ENCODE measurements at places on chromosomes 1 and 21.

- DNase-seq, result no peak
Measured at GRCh38 chr1:4597020-4597419, 57.4 kb upstream of the AJAP1 start.

DNA sequence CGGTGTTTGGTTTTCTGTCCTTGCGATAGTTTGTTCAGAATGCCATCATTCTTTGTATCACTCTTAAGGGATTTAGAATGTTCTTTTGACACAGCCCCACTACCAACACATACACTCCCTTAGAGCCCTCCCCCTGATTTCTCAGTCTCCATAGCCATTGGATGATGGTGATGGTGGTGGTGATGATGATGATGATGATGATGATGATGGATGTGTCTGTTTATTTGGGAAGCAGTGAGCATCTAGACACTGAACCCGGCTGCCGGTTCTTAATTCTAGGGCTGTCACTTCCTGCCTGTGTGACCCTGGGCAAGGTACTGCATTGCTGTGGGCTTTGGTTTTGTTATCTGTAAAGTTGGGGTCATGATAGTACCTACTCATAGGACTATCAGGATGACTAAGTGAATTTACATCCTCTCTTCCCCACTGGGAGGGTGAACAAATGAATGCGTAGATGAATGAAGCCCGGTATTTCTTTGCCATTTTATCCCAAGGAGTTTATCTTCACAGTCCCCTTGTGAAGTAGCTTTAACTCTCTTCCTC, 100.7 kb downstream of the HUNK start:
- no peak for DNase-seq

GRCh38 chr1:12163210-12163609, 3.6 kb upstream of the TNFRSF1B start:
- no peak for DNase-seq

DNA sequence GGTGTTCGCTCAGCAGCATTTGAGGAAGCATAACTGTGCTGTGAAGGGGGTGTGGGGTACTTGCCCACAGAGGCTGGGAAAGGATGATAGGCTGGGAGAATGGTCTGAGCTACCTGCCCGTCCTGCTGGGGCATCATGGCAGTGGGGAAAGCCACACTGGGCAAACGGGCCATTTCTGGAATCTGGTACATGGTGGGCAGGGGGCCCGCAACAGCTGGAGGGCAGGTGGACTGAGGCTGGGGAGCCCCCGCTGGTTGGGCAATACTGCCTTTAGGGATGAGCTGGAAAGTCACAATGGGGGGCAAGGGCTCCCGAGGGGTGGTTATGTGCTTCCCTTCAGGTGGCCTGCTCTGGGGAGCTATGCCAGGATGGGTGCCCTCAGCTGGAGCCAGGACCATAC, 19.2 kb upstream of the ADAM30 start:
- no peak for DNase-seq

DNA sequence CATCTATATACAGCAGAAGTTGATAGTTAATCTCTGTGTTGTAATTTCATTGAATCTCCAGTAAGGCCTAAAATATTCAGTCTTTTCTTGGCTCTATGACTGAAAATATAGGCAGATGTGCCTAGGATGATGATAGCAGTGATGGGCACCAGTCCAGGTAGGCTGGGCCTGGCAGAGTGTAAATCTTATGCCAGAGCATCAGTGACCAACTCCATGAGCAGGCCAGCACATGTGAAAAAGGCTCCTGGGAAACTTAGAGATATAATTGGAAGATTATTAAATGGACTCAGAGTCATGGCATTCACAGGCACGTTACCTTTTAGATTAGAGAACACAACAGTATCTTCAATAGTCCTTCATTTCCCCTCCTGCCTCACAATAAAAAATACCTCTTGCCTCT, 20.7 kb upstream of the CYYR1 start:
- DNase-seq, result no peak

DNA sequence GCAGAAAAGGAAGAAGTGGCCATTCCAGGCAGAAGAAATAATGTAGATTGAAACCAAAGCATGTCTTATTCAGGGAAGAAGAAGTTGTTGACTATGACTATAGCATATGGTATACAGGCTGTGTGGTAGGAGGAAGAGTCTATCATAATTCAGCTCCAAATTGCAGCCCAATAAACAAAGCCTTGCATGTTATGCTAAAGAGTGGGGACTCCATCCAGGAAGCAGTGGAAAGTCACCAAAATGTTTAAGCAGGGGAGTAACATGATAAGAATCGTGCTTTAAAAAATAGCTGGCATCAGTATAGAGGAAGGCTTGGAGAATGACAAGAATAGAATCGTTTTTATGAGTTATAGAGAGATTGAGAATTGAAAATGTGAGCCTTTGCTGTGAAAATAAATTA, 213.3 kb upstream of the ADGRL2 start:
- DNase-seq, result no peak

DNA sequence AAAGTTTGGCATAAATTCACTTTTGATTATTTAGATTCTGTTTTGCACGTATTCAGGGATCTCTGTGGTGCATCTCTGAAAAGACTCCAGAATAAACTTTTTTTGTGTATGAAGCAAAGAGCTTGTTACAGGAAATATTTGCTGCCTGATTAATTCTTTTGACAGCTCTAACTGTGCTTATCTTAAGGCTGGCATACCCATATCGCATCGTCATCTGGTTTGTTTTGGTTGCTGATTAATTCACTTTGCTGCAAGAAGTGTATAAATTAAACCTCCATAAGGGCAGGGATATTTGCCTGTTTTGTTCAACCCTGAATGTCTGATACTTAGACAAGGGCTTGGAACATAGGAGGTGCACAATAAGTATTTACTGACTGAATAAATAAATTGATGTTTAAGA, 17.5 kb upstream of the DUSP10 start:
- no peak for DNase-seq

- no peak for DNase-seq
Measured at GRCh38 chr21:24278711-24279110, 1328.6 kb downstream of the MRPL39 start.

DNA sequence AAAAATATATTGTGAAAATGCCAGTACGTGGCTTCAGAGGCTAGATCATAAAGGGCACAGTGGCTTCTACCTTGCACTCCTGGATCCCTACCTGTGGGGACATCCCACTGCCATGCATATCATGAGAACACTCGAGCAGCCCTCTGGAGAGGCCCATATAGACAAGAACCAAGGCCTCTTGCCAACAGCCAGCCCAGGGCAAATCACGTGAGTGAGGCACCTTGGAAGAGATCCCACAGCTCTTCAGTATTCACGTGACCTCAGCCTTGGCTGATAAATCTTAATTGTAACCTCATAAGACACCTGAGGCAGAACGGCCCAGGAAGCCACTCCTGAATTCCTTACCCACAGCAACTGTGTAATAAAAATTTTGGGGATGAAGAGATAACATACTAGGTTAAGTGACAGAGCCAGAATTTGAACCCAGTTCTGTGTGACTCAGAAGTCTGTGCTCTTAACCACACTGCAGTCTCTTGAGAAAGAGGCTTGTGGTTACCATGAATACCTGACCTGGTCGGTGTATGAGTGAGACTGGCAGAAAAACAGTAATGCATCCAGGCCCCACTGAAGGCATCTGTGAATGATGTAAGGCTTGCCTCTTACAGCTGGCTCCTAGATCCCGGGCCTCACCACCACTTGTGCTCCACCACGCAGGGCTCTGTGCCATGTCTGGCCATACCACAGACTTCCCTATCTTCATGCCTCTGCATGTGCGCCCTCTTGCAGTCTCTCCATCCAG, 6.9 kb upstream of the A3GALT2 start:
- DNase-seq, result peak; percentile 93

DNA sequence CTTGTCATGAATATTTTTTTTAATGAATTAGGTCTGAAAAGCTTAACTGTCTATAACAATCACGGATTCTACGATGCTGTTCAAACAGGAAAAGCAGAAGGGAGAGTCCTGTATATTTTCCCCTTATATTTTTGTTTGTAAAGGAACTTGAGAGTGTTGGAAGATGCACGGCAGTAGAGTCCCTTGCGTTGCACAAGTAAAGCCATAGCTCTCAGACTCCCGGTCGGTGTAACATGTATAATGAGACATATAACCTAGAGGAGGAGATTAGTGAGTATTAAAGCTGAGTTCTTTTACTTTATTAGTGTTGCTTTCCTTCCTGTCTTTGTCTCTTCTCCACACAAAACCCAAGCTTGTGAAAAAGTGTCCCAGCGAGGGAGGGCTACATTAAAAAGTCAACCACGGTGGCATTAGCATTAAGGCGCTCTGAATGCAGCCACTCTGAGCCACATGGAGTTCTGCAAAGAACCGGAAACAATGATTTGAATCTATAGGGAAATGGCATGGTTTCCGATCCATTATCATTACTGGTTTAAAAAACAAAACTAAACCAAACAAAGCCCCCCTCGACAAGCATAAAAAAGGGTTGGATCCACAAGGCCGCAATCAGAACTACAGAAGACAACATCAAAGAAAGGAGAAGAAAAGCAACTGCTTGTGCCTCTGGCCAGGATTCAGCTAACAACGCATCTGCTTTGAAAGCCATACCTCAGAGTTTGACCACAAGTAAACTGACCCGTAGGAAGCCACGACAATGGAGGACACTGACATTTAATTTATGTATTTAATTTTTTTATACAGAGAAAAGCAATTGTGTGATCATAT, 356.8 kb downstream of the LMO4 start:
- no peak for DNase-seq

- no peak for DNase-seq
Measured at GRCh38 chr1:168865850-168866620, 137.0 kb upstream of the DPT start.

GRCh38 chr21:43771698-43772424, 4.2 kb downstream of the CSTB start:
- no peak for DNase-seq

- DNase-seq, result no peak
Measured at GRCh38 chr1:5198328-5198727, 543.9 kb downstream of the AJAP1 start.

GRCh38 chr1:200890818-200891773, 3.6 kb upstream of the INAVA start:
- DNase-seq, result peak; percentile 12
